Suppressor macrophage treated with lipopolysaccharide for 4 hours (primary cell): ENCODE measurements at places on chromosomes 3 and 15.
A peak's percentile ranks its signal among the peaks of the same experiment; 100 is the strongest.

- DNase-seq, result no peak
These were observed 19.7 kb downstream of the KCNAB1 start for GRCh38 chr3:156140001-156140595.

DNA sequence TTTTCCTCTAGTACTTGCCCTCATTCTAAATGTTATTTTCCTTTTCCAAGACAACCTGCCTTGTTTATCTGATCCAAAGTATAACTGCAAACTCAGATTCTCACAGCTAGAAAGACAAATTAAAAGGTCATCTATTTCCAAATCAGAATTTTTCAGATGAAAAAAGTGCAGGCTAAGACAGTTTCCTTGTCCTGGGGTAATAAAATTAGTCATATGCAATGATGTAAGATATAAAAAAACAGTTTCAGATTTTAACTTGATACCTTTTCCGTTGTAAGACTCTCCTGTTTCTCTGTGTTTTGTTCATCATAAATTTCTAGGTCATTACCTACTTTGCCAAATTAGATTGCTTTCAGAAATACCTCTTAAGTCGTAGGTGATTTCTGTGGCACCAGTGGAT, 238.4 kb upstream of the PEX5L start:
- DNase-seq, result no peak

- no peak for DNase-seq
These were observed 1.9 kb upstream of the DPPA4 start for GRCh38 chr3:109339197-109339596.

DNA sequence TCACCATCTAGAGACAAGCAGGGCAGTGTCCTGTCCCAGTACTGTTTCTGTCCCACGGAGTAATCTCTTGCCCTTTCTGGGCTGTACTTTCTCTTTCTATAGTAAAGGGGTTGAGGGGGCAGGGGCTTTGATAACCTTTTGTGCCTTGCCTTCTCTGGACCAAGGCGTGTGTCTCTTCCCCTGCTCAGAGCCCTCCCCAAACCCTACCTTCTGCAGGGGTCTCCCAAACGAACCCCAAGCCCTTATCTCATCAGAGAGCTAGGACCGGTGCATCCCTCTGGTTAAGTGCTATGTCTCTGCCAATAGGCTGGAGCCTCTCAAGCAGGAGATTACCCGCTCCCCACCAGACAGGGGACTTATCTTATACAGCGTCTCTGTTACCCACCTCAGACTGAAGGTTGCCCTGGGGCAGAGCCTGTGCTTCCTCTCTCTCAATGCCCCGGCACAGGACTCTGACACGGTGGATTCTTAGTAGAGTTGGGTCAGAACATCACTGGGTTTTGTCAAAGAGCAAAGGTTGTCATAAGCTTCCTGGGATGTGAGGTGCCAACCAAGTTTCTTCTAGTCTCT, 2.9 kb downstream of the PLEKHO2 start:
- DNase-seq, result peak; percentile 40

GRCh38 chr3:23885210-23885609, 31.6 kb downstream of the NKIRAS1 start:
- no peak for DNase-seq

DNA sequence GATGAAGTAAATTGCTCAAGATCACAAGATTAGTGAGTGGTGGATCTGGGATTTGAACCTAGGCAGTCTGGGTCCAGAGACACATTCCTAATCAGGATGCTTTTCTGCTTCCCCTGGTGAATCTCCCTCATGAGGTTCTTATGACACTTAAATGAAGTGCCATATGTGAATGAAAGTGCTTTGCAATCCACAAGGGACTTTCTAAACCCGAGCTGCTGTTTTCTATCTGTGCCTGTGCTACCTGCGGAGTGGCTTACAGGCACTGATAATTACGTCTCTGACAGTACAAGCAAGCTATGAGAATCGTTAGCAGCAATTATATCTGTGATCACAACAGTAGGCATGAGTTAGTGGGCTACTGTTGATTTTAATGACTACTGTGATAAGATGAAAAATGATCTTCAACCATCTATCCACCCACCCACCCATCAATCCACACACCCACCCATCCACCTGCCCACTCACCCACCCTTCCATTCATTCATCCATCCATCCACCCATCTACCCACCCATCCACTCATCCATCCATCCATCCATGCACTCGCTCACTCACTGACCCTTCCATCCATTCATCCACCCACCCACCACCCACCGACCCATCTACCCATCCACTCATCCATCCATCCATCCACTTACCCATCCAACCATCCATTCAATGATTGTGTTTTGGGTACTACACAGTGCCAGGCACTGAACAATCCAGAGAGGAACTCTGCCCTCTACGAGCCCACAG, 51.8 kb downstream of the ATP2B2 start:
- DNase-seq, result no peak

GRCh38 chr15:83436513-83437158, 10.5 kb upstream of the SH3GL3 start:
- DNase-seq, result peak; percentile 26

- DNase-seq, result no peak
These were observed 222.7 kb downstream of the MTHFS start for GRCh38 chr15:79674124-79674465.

DNA sequence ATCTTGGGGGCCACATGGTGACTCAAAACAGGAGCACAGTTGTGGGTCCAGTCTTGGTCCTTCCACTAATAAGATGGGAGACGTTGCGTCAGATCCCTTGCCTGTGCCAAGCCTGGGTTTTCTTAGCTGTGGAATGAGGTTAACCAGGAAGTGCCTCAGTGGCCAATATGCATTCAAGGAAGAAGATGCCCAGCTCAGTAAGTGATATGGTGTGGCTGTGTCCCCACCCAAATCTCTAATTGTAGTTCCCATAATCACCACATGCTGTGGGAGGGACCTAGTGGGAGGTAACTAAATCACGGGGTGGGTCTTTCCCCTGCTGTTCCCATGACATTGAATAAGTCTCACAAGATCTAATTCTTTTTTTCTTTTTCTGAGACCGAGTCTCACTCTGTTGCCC, 6.4 kb downstream of the ALG1L2 start:
- DNase-seq, result no peak

DNA sequence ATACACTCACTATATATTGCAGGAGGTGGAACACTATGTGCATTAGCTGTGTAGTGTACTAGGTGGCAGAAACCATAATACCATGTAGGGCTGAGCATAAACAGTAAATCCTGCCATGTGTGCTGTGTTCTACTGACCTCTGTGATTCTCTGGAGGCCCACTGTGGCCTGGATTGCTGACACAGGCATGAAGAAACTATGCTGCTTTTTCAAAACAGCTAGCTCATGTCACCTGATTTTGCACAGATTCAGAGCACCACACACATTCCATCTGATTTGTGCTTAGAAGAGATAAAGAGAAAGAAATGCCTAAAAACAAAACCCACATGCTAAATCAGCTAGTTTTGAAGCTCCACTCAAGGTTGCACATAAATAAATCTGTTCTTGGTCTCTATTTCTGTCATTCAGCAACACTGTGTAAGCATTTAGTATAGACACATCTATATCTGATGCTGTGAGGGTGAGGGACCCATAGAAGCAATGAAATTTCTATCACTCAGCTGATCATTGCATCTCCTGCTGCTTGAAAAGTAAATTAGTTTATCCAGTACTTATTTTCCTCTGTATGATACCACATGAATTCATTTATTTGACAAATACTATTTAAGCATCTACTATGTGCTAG, 1007.7 kb upstream of the SEMA6D start:
- DNase-seq, result no peak

- no peak for DNase-seq
These were observed 80.2 kb downstream of the TNIK start for GRCh38 chr3:171379961-171380483.

- no peak for DNase-seq
These were observed 68.1 kb upstream of the SH3GL3 start for GRCh38 chr15:83378921-83379578.

GRCh38 chr3:119288669-119289403, 5.3 kb upstream of the ARHGAP31 start:
- no peak for DNase-seq

DNA sequence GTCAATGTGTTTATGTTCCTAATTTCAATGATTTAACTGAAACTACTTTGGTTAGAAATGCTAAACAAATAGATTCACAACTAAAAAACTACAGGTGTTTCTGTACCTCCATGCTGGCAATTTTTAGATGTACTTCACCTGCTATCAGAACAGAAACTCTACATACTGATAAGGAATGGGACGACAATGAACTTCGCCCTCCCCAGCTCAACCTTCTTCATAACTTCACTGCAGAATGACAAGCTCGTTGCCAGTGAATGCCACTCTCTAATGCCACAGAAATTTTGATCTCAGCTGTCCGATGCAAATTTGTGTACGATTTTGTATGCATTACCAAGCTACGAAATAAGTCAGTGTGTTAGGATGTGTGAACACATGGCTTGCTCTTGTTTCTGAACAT, 133.4 kb downstream of the FOXP1 start:
- DNase-seq, result no peak

DNA sequence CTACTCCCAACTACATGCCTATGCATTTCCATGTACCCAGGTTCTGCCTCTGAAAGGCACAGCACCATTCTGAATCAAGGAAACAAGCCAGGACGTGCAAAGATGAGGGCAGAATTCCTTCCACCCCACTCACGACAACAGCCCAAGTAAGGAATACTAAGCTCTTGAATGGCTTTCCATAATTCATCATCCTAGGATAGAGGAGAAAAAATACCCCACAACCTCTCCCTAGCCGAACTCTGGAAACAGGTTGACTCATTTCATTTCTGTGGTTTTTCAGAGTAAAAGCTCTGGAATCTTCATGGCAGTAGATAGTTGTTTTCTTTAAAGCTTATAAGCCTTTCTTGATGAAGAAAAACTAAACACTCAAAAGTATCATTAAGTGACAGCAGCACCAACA, 77.8 kb downstream of the PDZRN3 start:
- no peak for DNase-seq

DNA sequence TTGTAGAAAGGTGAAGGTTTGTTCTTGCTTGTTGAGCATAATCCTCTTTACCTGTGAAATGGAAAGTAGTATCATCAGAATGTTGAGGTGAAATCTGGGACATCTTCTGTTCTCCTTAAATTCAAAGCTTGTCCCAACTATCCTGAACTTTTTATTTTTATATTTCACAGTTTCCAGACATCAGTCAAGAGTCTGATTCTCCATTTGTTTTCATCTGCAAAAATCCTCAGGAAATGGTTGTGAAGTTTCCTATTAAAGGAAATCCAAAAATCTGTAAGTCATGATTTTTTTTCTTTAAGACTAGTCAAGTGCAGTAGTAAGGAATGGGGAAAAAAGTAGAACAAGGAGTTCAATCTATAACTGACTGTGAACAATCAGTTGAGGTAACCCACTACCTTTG, 15.5 kb upstream of the ZNF609 start:
- DNase-seq, result no peak

DNA sequence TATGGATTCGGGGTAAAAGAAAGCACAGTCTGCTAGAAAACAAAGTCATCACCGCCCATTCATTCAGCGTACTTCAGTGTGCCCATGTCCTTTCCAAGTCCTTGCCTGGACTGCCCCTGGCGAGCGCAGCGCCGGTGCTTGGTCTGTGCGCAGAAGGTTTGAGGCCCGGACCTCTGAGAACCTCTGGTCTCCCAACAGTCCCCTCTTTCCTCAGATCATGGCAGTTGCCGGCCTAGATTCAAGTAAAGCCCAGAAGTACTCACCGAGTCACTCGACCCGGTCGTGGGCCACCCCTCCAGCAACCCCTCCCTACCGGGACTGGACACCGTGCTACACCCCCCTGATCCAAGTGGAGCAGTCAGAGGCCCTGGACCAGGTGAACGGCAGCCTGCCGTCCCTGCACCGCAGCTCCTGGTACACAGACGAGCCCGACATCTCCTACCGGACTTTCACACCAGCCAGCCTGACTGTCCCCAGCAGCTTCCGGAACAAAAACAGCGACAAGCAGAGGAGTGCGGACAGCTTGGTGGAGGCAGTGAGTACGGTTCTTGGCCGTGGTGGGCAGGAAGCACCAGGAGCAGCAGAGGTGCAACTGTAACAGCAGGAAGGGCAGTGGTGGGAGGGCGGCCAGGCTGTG, 36.3 kb downstream of the CHDH start:
- DNase-seq, result no peak

GRCh38 chr3:28287046-28287445, 45.6 kb downstream of the CMC1 start:
- peak; percentile 9 for DNase-seq

- DNase-seq, result no peak
These were observed 245.4 kb downstream of the SLCO3A1 start for GRCh38 chr15:92098869-92099268.

DNA sequence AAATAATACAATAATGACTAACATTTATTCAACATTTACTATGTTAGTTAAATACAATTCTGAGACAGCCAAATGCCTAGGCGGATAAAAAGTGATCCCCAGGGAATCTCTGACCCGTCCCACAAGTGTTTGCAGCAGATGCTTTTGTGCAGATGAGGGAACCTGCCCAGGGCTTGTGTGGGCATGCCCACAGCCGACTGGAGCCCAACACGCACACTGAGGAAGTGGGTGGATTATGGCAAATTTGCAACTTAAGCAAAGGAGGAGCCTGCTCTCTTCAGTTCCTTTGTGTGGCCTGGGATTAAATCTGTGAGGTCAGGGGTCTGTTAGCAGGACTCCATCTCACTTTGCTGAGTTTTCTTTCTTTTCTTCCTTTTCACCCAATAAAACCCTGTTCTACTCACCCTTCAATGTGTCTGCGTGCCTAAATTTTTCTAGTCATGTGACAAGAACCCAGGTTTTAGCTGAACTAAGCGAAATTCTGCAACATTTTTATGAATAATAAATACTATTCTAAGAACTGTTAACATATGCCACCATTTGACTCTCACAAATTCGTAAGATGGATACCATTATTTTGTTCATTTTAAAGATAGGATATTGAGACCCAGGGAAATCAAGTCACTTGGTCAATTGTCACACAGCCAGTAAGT, 13.9 kb upstream of the RTP1 start:
- no peak for DNase-seq

DNA sequence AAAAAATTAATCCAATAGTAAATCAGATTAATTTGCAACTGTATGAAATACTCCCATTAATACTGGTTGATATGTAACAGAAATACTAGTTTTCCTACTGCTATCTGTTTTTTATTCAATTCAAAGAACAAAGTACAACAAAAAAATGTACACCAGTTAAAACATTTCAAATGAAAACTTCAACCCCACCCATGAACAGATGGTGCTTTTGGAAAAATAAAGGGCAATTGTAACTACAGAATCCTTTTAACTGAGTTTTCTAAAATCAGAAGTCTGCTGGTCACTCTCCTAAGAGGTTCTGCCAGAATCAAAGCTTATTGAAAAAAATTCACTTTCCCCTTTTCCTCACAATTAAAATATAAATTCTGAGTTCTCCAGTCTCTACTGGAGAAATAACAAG, 34.3 kb downstream of the DENND6A start:
- no peak for DNase-seq

DNA sequence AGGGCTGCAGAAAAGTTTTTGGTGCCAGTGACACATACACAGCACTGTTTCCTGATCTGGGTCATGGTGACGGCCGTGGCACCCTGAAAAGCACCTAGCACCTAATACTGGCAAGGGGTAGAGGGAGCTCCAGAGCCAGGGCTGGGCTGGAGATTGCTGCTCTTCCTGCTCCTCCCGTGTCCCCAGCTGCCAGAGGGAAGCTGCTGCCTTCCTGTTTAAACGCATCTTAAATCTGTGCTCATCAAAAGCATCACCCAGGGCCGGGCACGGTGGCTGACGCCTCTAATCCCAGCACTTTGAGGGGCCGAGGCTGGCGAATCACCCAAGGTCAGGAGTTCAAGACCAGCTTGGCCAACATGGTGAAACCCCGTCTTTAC, 156.7 kb upstream of the MEF2A start:
- DNase-seq, result peak; percentile 75
